ENCODE measurements at places on chromosomes 4 and X.

DNA sequence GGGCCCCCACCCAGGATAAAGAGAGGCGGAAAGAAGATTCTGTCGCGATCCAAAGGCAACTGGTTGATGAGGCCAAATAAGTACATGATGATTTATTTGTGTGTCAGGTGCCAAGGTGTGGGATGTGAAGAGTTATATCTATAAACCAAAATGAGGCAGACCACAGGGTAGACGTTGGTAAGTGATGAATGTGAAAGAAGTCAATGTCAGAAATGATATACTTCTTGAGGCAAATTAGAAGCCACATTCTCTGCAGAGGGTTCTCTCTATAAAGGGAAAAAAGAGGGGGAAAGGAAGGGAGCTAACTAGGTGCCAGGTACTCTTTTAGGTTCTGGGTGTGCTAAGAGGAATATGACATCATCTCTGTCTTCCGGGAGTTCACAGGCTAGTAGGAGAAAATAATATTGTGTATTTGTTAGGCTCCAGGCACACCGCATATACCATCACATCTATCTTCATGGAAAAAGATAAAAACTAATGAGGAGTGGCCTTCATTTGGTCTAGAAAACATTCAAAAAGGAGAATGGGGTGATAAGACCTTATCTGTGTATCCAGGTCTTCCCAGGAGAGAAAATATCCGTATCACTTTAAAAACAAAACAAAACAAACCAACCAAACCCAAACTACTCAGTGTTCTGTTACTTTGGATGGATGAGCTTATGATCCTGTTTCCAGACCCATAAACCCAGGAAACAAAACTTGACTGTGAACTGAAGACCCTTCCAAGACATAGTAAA, 4.8 kb upstream of the SH2D1A start:
- no peak for DNase-seq

DNA sequence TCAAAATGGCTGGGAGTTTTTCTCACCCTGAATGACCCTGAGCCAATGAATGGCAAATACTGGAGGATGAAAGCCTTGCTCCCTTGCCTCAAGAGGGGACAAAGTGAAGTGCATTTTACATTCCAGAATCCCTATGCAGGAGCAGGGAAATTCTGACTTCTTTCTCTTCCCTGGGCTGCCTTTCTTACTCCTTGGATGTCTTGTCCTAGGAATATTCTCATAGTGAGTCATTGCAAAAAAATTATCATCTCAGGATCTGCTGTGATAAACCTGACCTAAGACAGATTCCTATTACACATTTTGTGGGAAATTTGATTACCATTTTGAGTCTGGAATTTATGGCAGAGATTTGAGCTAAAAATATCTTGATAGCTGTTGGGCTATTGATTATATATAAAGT, 199.9 kb downstream of the TMA16 start:
- no peak for DNase-seq

DNA sequence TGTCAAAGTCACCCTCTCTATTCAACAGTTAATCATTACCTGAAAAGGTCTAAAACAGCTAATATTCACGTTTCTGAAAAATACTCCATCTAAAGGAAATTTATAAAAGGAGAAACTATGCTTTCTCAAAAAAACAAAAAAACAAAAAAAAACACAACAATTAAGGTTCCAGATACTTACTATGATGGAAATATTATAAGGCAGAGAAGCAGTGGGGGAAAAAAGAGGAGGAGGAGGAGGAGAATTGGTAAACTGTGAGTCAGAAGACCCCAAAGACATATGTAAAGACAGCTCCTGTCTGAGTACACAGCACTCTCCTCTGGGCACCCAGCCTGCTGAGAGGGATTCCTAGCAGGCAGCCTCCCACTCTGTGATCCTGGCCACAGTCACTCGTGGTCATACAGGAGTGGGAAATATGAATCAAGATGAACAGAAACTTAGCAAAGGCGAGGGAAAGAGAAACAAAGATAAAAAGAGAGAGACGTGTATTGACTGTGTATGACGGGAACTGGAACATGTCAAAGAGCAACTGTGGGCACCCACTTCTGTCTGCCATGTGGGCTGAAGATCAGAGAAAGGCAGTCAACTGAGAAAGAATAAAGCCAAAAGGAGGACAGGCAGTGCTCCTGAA, 12.5 kb downstream of the KLHL15 start:
- no peak for DNase-seq

GRCh38 chr4:102390438-102390837, 45.2 kb upstream of the SLC39A8 start:
- no peak for DNase-seq

DNA sequence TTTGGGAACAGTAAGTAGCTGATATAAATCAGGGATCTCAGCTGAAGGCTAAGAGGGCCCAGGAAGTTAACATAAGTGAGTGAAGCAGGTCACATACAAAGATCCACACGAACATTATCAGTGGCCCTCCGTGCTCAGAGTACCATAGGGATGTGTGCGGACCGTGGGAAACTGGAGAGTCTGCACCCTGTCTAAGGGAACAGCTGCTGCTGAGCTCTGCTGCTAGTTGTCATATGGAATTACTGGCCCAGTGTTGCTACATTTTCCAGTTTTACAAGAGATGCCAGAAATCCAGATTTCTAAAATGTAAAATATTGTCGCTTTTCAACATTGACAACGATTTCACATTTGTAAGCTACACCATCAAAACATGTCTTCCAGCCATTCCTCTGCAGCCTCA, 90.5 kb downstream of the RTL5 start:
- DNase-seq, result no peak

- DNase-seq, result no peak
These were observed 538.3 kb upstream of the PCDH7 start for GRCh38 chr4:30181918-30182317.

DNA sequence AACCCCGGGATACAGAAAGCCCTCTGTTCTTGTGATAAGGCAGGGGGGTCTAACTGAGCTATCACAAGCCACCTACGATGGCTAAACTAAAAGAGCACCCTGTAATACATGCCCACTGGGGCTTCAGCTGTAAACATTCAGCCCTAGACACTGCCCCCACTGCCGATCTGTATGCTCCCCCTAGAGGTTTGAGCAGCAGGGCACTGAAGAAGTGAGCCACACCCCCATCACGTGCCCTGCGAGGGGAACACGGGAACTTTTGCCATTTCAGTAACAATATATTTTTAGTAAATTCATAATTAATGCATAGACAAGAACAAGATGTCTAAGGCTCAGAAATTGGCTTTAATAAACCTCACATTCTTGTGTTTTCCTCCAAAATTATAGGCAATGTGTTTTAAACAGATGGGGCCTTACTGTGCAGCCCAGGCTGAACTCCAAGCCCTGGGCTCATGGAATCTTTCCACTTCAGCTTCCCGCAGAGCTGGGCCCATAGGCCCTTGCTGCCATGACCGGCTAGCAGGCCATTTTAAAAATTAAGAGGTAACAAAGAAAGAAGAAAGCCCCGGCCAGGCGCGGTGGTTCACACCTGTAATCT, 235.3 kb upstream of the SFRP2 start:
- DNase-seq, result no peak

DNA sequence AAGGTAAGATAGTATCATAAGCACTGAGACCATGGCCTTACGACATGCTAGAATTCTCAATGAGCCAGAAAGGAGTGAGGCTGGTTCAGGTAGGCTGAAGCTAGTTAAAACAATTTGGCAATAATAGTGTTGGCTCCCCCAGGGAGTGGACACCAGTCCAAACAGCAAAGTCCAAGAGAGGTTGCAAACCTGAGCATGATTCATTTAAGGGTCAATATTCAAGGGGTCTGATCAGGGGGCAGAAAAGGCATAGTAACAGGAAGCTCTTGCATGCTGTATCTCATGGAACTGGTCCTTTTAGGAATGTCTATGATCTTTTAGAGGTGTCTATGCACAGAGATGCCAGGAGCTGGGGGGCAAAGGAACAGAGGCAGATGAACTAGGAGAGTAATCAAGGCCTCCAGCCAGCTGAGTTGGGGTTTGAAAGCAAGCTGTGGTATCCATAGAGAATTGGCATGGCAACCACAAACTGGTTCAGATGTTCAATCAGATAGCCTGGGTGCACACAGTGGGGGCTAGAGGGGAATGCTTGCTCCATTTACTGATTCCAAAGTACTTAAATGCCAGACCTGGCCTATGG, 5.1 kb downstream of the GJB1 start:
- no peak for DNase-seq

DNA sequence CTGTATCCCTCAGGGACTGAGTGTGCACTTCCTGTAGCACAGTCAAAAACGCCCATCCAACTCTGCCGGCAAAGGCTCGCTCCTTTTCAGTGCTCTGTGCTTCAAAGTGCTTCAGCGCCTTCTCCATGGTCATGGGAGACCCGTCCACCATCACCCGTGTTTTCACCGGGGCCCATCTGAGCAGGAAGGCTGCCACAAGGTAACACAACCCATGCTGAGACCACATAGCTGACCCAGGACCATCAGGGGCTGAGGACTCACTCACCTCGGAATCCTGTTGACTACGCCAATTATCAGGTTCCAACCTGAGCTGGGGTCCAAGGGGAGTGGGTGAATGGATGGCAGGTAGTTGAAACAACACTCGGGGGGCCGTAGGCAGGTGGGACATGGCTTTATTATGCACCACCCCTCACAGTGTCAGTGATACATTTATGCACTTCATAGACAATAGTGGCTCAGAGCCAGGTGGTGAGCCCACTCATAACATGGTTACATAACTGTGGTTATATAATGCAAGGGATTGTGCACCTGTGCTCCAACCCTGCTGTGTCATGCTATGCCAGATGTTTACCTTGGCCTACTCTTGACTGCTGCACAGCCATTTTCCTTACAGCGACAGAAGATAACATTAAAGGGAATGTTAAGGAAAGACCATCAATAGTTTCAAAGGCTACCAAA, 227.8 kb downstream of the ADGRL3 start:
- no peak for DNase-seq

DNA sequence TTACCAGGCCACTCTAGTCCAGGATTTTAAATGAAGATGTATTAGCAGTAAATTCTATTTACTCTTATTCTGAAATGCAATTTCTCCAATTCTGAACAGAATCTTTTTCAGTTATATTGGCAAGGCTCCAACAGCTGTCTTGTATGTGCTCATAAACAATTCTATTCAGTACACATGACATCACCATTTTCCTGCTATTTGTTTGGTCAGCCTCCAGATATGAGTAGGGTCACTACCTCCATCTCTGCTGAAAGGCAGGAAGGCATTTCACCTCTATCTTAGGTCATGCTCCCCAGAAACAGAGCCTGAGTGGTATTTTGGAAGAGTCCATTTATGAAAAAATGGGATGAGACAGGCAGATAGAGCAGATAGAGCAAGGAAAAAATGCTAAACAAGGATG, 151.1 kb upstream of the ADGRL3 start:
- no peak for DNase-seq

- no peak for DNase-seq
These were observed 167.2 kb downstream of the STK32B start for GRCh38 chr4:5218376-5219069.

GRCh38 chr4:147747787-147748454, 16.0 kb downstream of the ARHGAP10 start:
- no peak for DNase-seq

- DNase-seq, result no peak
These were observed 13.2 kb downstream of the TRIM2 start for GRCh38 chr4:153217440-153217839.
